Heart right ventricle (tissue), 16 donors: ENCODE measurements at places on chromosomes 2 and 18.

DNA sequence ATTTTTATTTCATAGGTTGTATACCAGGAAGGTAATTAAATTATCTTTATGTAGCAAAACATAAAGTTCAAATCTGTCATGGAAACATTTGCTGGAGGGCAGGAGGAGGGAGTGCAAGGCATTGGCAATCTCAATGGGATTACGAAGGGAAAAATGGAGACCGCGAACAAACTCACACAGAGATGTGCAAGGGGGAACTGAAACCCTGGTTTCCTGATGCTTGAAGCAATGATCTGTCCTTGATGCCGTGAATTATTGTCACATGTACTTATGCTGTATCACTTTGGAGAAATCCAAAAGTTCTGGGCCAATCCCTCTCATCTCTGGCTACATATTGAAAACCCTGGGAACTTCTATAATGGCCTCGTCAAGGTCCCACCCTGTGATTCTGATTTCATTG is 65.0 kb upstream of the MFF start:
- H3K27me3 ChIP-seq: no peaks in the 10 kb centered on the region
- DNase-seq: no peak
- no peak overlapping the region for H3K27ac ChIP-seq
- no peak overlapping the region for H3K4me3 ChIP-seq
- H3K4me1 ChIP-seq: no peaks in the 10 kb centered on the region

DNA sequence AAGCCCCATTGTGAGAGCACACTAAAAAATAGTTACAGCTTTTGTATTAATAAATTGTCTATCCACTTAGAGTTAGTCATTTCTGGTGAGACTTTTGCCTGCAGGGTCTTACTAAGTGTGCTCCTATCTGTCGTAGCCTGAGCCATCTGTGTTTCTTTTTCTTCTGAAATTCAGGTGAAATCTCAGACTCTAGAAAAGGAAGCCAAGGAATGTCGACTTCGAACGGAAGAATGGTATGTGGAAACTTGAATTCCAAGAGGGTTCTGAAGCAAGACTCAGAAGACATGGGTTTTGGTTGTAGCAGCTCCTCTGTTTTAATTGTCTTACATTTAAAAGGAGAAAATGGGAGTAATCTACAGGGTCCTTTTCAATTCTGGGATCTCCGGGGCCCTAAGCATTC is 70.0 kb upstream of the STON1 start:
- DNase-seq: no peak
- H3K27me3 ChIP-seq: no peaks in the 10 kb centered on the region
- no peaks in the 10 kb centered on the region for H3K36me3 ChIP-seq
- no peak overlapping the region for H3K27ac ChIP-seq

- no peaks in the 10 kb centered on the region for H3K27me3 ChIP-seq
- no peaks in the 10 kb centered on the region for H3K4me1 ChIP-seq
- H3K27ac ChIP-seq: no peak overlapping the region
- H3K4me3 ChIP-seq: no peak overlapping the region
- H3K36me3 ChIP-seq: no peaks in the 10 kb centered on the region
These were observed 721.2 kb downstream of the GALR1 start for GRCh38 chr18:77970814-77971213.

GRCh38 chr18:13295894-13296293 is 77.3 kb downstream of the LDLRAD4 start:
- H3K4me1 ChIP-seq: no peaks in the 10 kb centered on the region
- H3K27ac ChIP-seq: no peak overlapping the region
- H3K4me3 ChIP-seq: no peak overlapping the region
- H3K36me3 ChIP-seq: no peaks in the 10 kb centered on the region
- no peaks in the 10 kb centered on the region for H3K27me3 ChIP-seq
- no peak for DNase-seq

DNA sequence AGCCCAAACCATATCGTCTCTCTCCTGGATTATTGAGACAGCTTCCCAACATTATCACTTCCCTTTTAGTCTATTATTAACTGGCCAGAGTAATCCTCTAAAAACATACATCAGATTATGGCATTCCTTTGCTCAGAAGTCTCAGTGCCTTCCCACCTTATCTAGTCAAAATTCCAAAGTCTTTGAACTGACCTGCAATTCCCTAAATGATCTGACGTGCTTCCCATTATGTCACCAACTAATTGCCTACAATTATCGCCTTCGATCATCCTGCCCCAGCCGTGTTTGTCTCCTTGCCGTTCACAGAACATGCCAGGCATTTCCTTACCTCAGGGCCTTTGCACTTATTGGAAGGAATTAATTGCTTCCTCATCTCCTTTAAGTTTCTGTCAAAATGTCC is 332.4 kb downstream of the IRS1 start:
- H3K4me3 ChIP-seq: no peak overlapping the region
- H3K36me3 ChIP-seq: no peaks in the 10 kb centered on the region
- DNase-seq: no peak
- no peak overlapping the region for H3K27ac ChIP-seq

DNA sequence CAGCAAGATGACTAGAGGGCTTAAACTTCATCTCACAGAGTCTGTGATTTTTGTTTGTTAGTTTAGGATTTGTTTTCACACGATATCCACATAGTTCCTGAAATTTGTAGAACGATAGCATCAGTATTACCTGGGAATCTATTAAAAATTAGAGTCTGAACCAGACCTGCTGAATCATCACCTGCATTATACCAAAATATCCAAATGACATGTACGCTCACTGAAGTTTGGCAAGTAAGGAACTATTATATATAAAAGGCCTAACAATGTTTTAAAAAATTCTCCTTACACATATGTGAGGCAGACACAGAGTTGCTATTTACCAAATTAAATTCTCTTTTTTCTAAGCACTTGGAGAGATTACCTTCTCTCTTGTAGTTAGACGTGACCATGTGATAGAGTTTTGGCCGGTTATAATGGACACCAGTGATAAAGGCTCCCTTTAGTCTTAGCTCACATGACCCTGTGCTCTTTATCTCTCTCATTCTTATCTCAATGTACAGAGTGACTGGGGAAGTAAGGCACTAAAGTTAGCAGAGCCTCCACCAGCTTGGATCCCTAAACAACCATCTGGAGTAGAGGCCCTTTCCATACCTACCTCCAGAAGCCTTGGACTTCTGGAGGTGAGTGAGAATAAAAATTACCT is 363.1 kb downstream of the DSC3 start:
- DNase-seq: no peak
- H3K36me3 ChIP-seq: no peaks in the 10 kb centered on the region
- no peaks in the 10 kb centered on the region for H3K4me1 ChIP-seq
- no peak overlapping the region for H3K4me3 ChIP-seq
- no peak overlapping the region for H3K27ac ChIP-seq

GRCh38 chr2:138058427-138058826 is 94.2 kb downstream of the HNMT start:
- DNase-seq: no peak
- peaks cover 10% of the 10 kb centered on the region for H3K4me1 ChIP-seq
- H3K27me3 ChIP-seq: no peaks in the 10 kb centered on the region
- H3K36me3 ChIP-seq: no peaks in the 10 kb centered on the region
- H3K4me3 ChIP-seq: no peak overlapping the region
- no peak overlapping the region for H3K27ac ChIP-seq

GRCh38 chr2:98090951-98091350 is 4.0 kb downstream of the VWA3B start:
- H3K27me3 ChIP-seq: no peaks in the 10 kb centered on the region
- H3K36me3 ChIP-seq: no peaks in the 10 kb centered on the region
- H3K4me3 ChIP-seq: no peak overlapping the region
- no peak overlapping the region for H3K27ac ChIP-seq
- DNase-seq: no peak
- peaks cover 14% of the 10 kb centered on the region for H3K4me1 ChIP-seq

DNA sequence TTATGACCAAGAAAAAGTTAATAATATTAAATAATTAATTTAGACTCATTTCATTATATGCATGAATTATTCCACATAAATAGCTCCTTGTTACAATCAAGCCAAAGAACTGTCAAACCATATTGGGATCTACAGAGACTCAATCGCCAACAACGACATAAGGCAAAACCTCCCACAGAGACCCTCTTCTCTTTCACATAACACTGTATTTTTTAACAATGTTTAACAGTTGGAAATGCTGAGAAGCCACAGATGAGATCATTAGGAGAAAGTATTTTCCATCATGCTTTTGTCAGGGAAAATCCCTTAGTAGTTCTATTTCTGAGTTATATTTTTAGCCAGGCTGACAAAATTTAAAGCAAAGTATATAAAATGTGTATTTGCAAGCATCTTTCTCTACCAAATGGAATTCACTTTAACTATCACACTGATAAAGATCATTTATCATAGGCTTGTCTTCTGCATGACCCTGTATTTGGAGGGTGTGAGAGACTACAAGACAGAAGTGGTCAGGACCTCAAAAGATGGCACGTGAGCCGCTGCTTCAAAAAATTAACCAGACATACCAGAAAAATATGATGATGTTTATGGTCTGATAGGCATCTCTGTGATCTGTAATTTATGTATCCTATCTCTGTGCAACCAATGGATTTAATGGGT is 383.8 kb downstream of the NRXN1 start:
- DNase-seq: no peak
- H3K27ac ChIP-seq: no peak overlapping the region
- H3K36me3 ChIP-seq: no peaks in the 10 kb centered on the region
- H3K4me1 ChIP-seq: no peaks in the 10 kb centered on the region
- H3K4me3 ChIP-seq: no peak overlapping the region

- H3K36me3 ChIP-seq: no peaks in the 10 kb centered on the region
- H3K27ac ChIP-seq: peak overlapping the region; percentile 72
- no peaks in the 10 kb centered on the region for H3K4me1 ChIP-seq
- DNase-seq: no peak
These were observed 478.5 kb upstream of the ZEB2 start for GRCh38 chr2:144998435-144998834.

GRCh38 chr2:85444629-85445172 is 26.2 kb downstream of the SH2D6 start:
- H3K36me3 ChIP-seq: no peaks in the 10 kb centered on the region
- H3K27ac ChIP-seq: peak overlapping the region; percentile 43
- H3K4me1 ChIP-seq: peaks cover 11% of the 10 kb centered on the region
- no peak for DNase-seq

DNA sequence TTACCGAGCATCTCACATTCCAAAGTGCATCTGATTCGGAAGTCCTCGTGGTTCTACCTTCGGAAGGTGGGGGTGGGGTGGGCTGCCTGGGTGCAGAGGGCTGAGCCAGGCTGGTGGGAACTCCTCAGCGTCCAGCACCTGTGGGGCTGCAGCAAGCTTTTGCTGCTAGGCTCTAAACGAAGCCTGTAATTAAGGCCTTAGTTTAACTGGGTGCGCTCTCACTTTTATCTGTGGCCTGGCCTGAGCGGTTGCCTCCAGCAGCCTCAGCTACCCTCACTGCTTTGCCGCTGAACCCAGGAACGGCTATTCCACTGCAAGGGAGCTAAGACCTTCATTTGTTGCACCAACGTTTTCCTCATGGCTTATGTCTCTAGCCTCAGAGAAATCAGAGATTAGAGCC is 48.4 kb downstream of the TMEM17 start:
- no peak for DNase-seq
- H3K27ac ChIP-seq: peak overlapping the region; percentile 78
- H3K4me1 ChIP-seq: peaks cover 11% of the 10 kb centered on the region
- H3K4me3 ChIP-seq: peak overlapping the region; percentile 63
- no peaks in the 10 kb centered on the region for H3K36me3 ChIP-seq
- no peaks in the 10 kb centered on the region for H3K27me3 ChIP-seq

- H3K4me1 ChIP-seq: no peaks in the 10 kb centered on the region
- no peak overlapping the region for H3K4me3 ChIP-seq
- H3K27ac ChIP-seq: no peak overlapping the region
These were observed 252.4 kb downstream of the LPIN1 start for GRCh38 chr2:11998626-11999378.

DNA sequence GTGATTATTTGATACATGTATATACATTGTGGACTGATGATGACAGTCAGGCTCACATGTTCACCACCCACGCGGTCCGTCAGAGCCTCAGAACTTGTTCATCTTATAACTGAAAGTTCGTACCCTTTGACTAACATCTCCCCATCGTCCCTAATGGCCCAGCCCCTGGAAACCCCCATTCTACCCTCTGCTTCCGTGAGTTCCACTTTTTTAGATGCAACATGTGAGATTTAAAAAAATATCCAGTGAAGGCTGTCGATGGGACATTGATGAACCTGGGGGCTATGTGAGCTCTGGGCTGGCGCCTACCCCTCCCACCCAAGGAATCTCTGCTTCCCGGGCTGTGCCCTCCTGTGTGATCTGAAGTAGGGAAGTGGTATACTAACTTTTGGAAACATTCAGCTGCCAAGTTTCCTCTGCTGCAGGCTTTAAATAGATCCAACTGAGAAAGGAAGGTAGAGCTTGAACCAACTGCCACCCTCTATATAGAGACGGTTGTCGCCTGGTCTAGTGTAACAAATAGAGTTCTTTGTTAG is 163.8 kb downstream of the FAM210A start:
- peak overlapping the region; percentile 85 for H3K27ac ChIP-seq
- H3K4me3 ChIP-seq: no peak overlapping the region
- no peaks in the 10 kb centered on the region for H3K36me3 ChIP-seq
- no peaks in the 10 kb centered on the region for H3K27me3 ChIP-seq

GRCh38 chr2:75432761-75433361 is 127.9 kb downstream of the EVA1A start:
- H3K4me3 ChIP-seq: no peak overlapping the region
- H3K27ac ChIP-seq: no peak overlapping the region
- no peaks in the 10 kb centered on the region for H3K4me1 ChIP-seq
- H3K36me3 ChIP-seq: no peaks in the 10 kb centered on the region
- DNase-seq: no peak

- DNase-seq: no peak
- H3K4me3 ChIP-seq: no peak overlapping the region
- H3K36me3 ChIP-seq: no peaks in the 10 kb centered on the region
- peaks cover 42% of the 10 kb centered on the region for H3K4me1 ChIP-seq
- H3K27me3 ChIP-seq: no peaks in the 10 kb centered on the region
These were observed 20.2 kb downstream of the PSTPIP2 start for GRCh38 chr18:46051731-46052461.

GRCh38 chr2:53353135-53354114 is 414.2 kb upstream of the CHAC2 start:
- no peak overlapping the region for H3K4me3 ChIP-seq
- H3K4me1 ChIP-seq: no peaks in the 10 kb centered on the region
- no peak overlapping the region for H3K27ac ChIP-seq

- no peak overlapping the region for H3K27ac ChIP-seq
- no peaks in the 10 kb centered on the region for H3K4me1 ChIP-seq
- no peaks in the 10 kb centered on the region for H3K36me3 ChIP-seq
- no peak for DNase-seq
- no peak overlapping the region for H3K4me3 ChIP-seq
- H3K27me3 ChIP-seq: no peaks in the 10 kb centered on the region
These were observed 85.9 kb downstream of the MTCL1 start for GRCh38 chr18:8791171-8791651.

DNA sequence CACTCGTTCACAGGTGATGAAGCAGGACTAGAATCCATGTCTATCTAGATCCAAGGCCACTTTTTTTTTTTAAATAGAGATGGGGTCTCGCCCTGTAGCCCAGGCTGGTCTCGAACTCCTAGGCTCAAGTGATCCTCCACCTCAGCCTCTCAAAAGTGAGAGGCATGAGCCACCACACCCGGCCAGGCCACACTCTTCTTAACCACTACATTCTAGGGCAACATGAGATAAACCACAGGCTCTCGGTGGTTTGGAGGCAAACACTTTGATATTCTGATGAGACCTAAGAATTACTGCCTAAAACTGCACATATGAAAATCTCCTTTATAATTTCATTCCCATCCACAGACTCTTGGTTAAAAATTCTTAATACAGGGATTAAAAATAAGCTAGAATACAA is 51.8 kb downstream of the USP34 start:
- H3K36me3 ChIP-seq: no peaks in the 10 kb centered on the region
- H3K27ac ChIP-seq: no peak overlapping the region
- H3K4me3 ChIP-seq: no peak overlapping the region
- DNase-seq: no peak
